ENCODE measurements at places on chromosomes 16 and 17.

GRCh38 chr16:55044201-55044975 is 113.7 kb downstream of the IRX5 start:
- no peak for DNase-seq

DNA sequence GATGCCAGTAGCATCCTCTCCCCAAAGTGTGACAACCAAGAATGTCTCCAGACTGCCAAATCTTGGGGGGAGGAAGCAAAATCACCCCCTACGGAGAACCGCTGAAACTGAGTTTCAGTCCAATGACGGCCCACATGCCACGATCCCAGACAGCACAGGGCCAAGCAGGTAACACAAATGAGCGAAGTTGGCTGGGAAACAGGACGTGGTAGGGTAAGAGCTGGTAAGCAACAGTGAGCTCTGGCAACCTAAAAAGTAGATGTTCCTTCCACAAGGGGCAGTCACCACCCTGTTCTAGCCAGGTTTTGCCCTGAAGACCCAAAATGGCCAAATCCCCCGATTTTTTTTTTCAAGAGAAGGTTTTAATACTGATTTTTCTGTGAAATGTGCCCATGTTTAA is 25.4 kb downstream of the ZFHX3 start:
- DNase-seq = no peak

DNA sequence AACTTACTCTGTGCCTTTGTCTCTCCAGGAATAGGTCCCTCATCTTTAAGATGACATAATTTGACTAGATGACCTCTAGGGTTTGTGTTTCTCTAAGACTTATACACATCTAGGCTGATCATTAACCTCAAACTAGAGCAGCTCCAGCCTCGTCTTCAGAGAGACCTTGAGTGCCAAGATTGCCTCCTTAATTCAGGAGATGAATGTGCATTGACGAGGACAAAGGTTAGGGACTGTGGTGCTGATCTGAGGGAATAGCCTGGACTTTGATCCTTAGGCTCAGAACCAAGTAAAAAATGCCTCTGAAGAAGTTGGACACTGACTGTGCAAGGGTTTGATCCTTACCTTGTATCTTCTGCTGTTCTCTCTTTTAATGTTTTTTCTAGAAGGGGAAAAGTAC is 17.2 kb upstream of the ASIC2 start:
- no peak for DNase-seq

GRCh38 chr17:57455063-57455914 is 199.0 kb downstream of the MSI2 start:
- DNase-seq = peak; percentile 53

- DNase-seq = no peak
Measured at GRCh38 chr17:14715561-14715960, 414.7 kb downstream of the HS3ST3B1 start.

GRCh38 chr17:3594051-3594800 is 15.0 kb downstream of the TRPV1 start:
- DNase-seq = no peak
